Activated naive CD8-positive, alpha-beta T cell treated with anti-CD3 and anti-CD28 coated beads for 36 hours (primary cell): ENCODE measurements at places on chromosomes 1 and 21.
A peak's percentile ranks its signal among the peaks of the same experiment; 100 is the strongest.

DNA sequence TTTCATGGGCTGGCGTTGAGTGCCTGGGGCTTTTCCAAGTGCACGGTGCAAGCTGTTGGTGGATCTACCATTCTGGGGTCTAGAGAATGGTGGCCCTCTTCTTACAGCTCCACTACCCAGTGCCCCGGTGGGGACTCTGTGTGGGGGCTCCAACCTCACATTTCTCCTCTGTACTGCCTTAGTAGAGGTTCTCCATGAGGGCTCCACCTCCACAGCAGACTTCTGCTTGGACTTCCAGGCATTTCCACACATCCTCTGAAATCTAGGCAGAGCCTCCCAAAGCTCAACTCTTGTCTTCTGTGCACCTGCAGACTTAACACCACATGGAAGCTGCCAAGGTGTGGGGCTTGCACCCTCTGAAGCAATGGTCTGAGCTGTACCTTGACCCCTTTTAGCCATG is 82.1 kb downstream of the CCDC18 start:
- no peak for DNase-seq

DNA sequence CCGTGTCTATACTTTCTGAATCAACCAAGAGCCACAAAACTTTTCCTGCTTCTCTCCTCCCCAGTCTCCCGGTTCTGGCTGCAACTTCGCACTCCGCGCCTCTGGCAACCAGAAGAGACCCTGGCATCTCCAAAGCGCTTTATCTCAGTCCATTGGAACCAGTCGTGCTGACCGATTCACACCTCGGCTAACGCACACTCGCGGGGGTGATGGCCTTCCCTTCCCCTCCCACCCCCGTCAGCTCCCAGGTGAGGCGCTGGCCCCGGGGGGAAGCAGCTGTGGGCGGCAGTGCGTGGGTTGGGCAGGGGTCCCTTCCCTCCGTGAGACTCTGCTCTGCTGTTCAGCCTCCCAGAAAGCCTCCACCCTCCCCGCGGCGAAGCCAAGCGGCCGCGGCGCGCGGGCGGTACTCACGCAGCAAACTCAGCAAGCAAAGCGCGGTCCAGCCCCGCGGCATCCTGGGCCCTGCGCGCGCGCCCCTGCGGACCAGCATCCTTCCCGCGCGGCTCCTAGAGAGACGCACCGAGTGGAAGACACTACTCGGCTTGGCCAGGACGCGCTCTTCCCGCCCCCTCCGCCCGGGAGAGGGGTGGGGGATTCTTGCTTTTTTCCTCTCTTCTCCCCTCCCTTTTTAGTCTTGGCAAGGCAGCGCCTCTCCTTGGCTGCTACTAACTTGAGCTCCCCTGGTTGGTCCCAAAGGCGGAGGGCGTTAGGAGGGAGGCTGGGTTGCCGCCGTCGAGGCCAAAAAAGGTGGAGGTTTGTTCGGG is at the start of gene CD34:
CD34 (minus strand) TSS at position 535 of the 764 bp plus-strand sequence; CDS start at position 490, 45 bp downstream.
- DNase-seq: peak; percentile 47

- DNase-seq: peak; percentile 90
Measured at GRCh38 chr1:15975358-15975804, 520 bp downstream of the ZBTB17 start.

DNA sequence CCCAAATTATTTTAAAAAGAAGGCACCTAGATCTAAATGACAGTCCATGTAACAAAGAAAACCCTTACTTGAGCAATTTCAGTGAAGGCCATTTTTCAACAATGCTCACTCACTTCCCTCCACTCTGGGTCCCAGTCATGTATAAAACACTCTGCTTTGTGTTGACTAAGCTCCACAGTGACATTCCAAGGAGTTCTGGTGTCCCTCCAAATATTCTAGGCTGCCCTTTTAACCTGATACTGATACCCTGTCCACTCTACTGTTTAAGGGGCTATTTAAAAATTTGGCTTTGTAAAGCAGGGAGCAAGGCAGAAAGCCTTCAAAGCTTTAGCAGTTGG is 73.6 kb downstream of the GNG12 start:
- no peak for DNase-seq

DNA sequence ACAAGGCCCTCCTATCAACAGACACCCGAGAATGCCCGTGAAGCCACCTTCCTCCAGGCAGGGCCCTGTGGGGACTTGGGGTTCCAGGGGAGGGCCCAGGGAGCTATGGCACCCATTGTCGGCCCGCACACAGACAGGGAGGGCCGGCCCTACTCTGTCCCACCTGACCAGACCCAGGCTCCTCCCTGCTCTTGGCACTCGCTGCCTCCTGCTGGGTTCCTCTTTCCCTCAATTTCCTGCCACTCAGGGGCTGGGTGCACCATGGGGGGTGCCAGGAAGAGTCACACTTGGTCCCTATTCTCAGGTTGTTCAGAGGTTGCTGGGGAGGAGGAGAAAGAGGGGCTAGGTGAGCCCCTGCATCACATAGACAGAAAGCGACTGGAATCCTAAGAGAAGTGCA is 8.0 kb upstream of the OXCT2 start:
- no peak for DNase-seq

GRCh38 chr1:196271212-196271947 is 336.9 kb downstream of the KCNT2 start:
- no peak for DNase-seq

DNA sequence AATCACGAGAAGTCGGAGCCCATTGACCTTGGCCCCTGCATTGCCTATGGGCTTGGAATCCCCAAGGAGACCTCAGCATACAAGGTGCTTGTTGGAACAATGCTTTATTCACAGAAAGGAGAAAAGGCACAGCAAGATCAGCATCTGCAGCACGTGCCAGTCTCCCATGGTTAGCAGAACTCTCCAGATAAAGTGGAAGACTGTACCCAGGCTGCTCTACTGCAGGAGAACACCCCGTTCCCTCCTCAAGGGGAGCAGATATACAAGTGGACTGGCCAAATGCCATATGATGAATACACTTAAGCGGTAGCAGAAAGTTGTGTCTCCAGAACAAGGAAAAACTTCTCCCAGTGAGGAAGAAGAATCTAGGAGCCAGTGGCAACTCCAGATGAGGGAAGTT is 53.5 kb downstream of the ST6GALNAC3 start:
- no peak for DNase-seq

GRCh38 chr1:153428791-153429190 is 12.5 kb downstream of the S100A7A start:
- no peak for DNase-seq

GRCh38 chr21:43866260-43866629 is 1.2 kb downstream of the AGPAT3 start:
- peak; percentile 50 for DNase-seq

DNA sequence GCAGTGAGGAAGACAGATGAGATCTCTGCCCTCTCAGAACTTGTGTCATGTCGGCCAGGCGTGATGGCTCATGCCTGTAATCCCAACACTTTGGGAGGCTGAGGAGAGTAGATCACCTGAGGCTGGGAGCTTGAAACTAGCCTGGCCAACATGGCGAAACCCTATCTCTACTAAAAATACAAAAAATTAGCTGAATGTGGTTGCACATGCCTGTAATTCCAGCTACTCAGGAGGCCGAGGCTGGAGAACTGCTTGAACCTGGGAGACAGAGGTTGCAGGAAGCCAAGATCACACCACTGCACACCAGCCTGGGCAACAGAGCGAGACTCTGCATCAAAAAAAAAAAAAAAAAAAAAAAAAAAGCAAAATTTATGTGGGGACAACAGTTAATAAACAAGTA is 40.9 kb upstream of the RALGPS2 start:
- DNase-seq: no peak

DNA sequence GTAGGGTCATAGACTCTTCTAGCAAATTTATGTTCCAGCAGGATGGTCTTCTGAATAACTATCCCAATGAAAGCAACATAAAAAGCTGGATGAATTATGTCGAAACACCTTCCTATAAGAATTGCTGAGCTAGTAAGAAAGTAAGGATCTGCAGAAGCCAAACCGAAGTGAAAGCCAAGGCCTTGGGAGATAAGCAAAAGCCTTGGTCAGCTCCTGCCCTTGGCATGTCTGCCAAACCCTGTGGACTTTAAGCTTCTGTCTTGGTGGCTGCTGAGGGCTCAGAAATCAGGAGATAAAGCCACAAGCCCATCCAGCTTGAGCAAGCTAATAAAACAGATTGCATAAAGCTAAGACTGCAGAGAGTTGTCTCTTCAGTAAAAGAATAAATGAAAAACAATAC is 81.2 kb upstream of the KCND3 start:
- DNase-seq: no peak

- DNase-seq: no peak
Measured at GRCh38 chr1:63466759-63467158, 56.3 kb downstream of the ITGB3BP start.

- no peak for DNase-seq
Measured at GRCh38 chr1:211613108-211613947, 34.4 kb upstream of the SLC30A1 start.

GRCh38 chr1:167860231-167860923 is 53.6 kb downstream of the ADCY10 start:
- DNase-seq: no peak

DNA sequence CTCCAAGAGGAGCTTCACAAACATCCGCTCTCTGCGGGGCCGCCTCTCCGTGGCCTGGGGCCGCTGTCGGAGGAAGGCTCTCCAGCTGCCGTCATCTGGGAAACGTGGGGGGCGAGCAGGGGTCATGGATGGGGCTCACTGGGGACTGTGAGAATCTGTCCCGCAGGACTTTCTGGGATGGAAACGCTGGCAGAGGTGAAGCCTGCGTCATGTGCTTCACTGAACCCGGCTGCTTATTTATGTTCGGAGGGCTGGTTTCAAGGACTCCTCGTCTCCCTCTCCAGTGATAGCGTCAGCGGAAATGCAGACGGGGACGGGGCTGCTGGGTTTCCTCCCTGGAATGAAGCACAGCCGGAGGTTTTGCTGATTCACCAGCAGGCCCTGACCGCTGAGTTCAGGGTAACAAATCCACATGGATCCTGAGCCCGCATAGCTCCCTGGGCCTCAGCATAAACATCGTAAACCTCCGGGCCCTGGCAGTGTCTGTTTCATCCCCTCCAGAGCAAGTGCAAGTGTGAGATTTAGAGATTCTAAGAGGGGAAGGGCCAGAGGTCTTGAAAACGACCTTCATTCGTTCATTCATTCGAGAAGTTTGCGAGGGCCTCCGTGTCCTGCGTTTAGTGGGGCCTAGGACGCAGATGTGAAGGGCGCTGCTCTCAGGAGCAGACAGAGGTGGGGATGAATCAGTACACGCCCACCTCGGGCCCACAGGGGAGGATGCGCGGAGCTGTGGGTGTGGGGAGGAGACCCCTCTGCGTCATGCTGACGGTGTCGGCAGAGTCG is 7.0 kb upstream of the POFUT2 start:
- DNase-seq: no peak

DNA sequence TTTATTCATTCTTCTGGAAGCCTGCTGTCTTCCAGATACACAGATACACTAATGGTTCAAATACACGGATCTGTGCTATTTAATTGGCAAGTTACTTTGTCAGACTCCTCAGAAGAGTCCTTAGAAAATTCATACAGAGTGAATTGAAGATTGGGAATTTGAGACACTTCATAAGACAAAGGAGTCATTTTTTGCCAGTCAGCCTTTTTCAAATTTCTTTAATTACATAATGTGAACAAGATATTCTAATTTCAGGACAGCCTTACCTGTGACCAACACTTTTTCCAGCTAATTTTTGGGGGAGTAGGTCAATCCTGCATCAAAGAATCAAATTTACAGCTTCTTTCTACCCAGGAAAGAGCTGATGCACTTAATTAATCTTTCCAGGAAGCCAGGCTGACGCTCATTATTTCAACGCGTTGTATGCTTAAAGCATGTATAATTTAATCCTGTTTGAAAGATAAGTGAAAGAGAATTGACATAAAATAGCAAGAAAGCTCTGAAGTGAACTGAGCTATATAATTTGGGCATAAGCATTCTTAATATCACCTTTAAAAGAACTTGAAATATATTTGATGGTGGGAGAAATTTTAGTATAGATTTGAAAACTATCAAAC is 12.8 kb upstream of the NRIP1 start:
- DNase-seq: no peak

DNA sequence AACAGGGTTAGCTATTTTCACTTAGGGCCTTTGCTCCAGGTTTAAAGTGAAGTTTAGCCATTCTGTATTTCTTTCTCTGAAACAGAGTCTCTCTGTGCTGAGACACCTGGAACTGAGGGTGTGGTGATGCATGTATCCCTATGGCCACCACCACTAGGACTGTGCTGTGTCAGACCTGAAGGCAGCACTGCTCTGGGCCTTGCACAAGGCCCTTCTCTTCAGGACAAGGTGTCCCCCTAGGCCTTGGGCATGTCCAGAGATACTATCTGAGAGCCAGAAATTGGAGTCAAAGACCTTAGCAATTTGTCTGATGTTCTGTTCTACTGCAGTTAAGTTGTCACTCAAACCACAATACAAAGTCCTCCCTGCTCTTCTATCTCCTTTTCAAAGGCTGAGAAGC is 1649.2 kb downstream of the AMY1C start:
- DNase-seq: no peak
